ENCODE measurements at places on chromosomes 13 and 19.

DNA sequence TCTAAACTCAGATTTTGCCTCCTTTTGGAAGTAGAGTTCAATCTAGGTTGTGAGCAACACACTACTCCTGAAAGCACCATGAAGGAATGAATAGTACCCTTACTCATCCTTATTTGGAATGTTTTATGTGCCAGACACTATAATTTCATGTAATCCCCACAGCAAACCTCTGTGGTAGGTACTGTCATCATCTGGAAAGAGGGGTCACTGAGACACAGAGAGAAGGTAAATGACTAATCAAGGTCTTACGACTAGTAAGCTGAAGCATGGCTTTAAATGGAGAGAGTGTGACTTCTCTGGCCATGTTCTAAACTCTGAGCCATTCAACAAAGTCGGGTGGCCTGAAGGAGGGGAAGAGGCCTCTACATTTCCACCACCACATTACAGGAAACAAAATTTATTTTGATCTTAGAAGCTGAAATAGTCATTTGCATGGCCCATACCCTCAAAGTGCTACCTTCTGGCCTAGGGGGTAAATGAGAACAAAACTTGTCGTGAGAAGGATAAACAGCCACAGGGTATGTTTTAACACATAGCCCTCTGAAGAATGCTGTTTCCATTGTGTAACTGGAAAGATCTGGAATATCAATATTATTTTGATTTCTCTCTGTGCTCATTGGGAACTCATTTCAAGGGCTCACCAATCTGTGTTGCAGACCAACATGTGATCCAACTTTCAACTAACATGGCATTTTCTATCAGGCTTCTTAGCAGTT is 180.8 kb upstream of the RFC3 start:
- no peak for DNase-seq

- DNase-seq = no peak
Observed at GRCh38 chr13:111956261-111957151, 110.4 kb upstream of the SOX1 start.

DNA sequence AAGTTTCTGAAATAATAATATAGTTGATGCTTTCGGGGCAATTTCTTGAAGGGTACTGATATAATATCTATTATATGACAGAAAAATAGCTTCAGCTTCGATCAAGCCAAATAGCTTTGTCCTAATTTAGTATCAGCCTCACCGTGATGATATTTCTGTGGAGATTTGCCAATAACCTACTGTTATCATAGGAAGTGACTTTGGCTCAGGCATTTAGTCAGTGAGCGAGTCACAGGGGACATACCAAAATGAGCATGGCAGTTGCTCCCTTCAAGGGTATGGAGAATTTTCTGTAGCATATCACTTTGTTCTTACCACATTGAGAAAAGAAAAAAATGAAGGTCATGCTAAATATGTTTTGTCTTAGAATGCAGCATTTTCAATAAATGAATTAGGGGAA is 767.6 kb upstream of the SLITRK1 start:
- no peak for DNase-seq

- DNase-seq = no peak
Observed at GRCh38 chr19:29841559-29842367, 30.0 kb downstream of the CCNE1 start.

GRCh38 chr13:42977219-42977659 is 14.8 kb downstream of the EPSTI1 start:
- DNase-seq = no peak

Measured in urothelium cell line (cell line).